ENCODE measurements at places on chromosomes 7 and 10.

DNA sequence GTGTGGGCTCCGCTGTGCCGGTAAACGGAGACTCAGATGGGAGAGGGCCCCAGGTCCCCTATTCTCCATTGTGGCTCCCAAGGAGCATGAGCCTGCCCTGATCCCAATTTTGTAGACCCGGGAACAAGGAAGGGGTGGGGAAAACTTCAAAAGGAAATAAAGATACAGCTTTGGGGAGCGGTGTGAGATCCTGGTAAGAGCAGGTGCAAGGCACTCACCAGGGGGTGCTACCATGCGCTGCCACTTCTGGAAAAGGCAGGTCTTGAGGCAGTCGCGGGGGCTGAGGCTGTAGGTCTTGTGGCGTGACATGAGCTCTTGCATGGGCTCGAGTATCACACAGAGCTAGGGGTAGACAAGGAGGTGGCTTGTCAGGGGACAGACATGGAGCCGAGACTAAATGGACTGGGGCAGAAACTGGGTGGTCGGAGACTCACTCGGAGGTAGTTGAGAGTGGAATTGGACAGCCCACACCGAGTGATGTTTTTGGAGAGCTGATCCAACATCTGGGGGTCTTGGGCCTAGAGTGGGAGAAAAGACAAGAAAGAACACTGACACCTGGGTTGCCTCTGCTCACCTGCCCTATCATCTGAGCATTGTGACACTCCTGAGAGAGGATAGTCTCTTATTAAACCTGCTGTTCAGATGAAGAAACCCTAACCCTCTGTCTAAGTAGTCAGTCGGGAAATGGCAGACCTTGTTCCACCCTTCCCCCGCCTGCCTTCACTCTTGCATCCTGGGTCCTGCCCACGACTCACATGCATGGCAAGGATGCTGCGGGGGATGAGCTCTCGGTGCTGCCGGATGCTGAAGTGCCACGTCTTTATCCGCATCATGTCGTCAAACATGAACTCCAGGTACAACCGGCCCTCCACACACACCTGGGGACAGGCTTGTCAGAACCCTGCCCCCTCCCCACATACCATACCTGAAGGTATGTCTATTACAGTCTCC lies 10.7 kb downstream of the LDB1 start:
- DNase-seq: no peak

DNA sequence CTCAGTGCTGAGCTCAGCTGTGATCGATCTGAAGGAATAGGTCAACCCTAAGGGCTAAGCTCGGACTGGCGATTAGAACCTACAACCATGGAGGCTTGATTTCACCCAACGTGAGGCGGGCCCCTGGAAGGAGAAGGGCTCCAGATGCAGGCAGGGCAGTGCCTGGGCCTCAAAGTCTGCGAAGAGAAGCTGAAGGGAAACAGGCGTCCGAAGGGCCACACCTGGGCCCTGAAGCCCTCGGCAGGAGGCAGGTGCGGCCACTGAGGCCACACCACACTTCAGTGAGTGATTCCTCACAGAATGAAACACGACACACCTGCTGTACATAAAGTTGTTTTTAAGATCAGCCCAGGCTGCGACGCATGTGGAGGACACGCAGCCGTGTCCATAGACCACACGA lies 198.7 kb downstream of the PTPRN2 start:
- DNase-seq: no peak

DNA sequence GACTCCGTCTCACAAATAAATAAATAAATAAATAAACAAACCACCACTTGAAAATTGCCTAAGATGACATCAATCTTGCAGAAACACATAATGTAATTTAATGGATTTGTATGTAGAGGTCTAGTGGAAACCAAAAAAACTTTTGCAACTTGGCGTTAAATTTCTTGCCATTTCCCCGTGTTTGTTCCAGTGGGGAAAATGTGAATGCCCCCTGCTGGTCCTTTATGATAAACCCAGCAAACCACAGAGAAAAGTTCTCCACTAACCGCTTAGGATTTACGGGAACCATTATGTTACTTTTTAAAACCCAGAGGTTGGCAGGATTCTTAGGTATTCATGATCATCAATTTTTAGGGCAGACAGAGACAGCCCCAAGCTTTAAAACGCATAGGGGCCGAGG lies 32.5 kb downstream of the LAMB4 start:
- no peak for DNase-seq

GRCh38 chr10:71736570-71736952 lies 17.0 kb upstream of the C10orf105 start:
- no peak for DNase-seq

- no peak for DNase-seq
Measured at GRCh38 chr7:128075242-128076095, 44.2 kb upstream of the LRRC4 start.

- DNase-seq: no peak
Measured at GRCh38 chr7:137040745-137041144, 172.3 kb downstream of the CHRM2 start.

- DNase-seq: no peak
Measured at GRCh38 chr7:148746135-148746534, 47.4 kb downstream of the CUL1 start.

DNA sequence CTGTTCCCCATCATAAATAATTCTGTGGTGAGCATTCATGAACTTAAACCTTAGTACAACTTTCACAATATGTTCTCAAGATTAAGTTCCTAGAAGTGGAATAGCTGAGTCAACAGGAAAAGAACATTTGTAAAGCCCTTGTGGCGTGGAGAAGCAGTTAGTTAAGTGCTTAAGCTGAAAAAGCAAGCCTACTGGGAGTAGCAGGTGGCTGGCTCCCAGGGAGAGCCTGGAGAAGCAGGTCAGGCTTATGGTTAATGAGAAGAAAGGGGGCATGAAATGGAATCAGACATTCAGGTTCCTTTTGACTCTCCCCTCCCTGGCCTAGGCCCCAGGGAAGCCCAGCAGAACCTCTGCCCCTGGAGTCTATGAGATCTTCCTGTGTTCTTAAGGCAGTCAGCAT lies 35.3 kb downstream of the VSTM4 start:
- DNase-seq: no peak

DNA sequence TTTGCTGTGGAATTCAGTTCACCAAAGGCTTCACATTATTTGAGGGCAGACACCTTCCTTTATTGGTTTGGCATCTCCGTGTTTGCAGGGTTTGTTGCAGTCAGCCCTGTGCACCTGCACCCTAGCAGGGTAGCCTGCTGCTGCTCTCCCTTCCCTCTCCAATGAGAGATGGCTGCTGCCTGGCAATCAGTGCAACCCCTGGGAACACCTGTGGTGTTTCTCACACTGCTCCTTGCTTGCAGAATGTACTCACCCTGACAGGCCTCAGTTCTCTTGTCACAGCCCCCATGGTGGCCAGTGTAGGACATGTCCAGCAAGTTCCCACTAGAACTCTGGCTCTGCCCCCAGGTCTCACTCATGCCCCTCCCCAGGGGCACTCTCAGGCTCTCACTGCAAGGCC lies 12.1 kb upstream of the PPIA start:
- no peak for DNase-seq

DNA sequence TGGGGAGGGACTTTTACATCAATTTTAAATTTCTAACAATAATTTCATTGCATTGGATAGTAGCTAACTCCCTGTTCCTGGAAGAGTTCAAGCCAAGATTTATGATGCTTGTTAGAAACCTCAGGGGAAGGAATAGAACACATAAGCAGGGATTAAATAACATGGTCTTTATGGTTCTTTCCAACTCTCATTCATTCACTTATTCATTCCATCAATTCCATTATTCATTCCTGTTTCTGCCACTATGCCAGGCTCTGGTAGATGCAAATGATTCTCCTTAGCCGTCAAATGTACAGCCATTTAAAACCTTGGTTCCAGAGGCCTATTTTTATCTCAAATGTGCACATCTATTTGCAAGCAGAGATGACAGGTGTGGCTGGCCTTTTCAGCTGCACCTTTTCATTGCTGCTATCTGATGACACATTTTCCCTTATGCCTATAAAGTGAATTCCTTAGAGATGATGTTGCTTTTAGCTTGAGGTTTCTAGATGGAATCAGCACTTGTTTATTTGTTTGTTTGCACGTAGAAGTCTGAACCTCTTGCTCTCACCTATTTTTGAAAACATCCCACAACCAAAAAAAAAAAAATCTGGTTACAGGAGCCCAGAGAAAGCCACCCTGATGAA lies 205.7 kb upstream of the IGFBP3 start:
- no peak for DNase-seq

GRCh38 chr7:45122975-45123860 lies 11.7 kb upstream of the TBRG4 start:
- DNase-seq: no peak
